ENCODE measurements at places on chromosomes 11 and 22.

GRCh38 chr11:64971421-64972233 lies at the start of gene MAJIN:
Gene MAJIN, minus strand, starts transcription at chr11:64972108. Its CDS starts 12,703 bp downstream, at chr11:64959405.
- DNase-seq: peak; percentile 82

DNA sequence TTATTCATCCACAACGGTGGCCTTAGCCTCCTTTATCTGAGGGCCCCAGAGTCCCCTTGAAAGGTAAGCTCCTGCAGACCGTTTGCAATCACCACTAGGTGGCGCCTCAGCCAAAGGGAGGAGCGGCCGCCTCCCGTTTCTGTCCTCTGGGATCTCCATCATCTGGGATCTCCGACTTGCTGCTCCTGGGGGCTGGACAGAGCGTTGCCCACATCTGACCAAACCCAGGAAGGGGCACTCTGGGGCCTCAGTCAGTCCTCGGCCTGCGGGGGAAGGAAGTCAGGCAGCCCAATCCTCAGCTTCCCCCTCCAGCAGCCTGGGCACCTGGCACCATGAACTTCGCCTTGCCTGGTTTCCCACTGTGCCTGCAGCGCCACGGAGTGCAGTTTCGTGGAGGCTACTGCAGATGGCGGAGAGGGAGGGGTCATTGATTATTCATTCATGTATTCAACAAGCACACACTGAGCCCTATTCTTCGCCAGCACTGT lies 23.5 kb downstream of the TP53I11 start:
- peak; percentile 64 for DNase-seq

GRCh38 chr11:75503531-75504099 lies 22.1 kb downstream of the GDPD5 start:
- no peak for DNase-seq

GRCh38 chr11:128692753-128693415 lies 988 bp upstream of the FLI1 start:
- no peak for DNase-seq

- DNase-seq: no peak
These were observed 13.6 kb upstream of the RNH1 start for GRCh38 chr11:520428-521176.

DNA sequence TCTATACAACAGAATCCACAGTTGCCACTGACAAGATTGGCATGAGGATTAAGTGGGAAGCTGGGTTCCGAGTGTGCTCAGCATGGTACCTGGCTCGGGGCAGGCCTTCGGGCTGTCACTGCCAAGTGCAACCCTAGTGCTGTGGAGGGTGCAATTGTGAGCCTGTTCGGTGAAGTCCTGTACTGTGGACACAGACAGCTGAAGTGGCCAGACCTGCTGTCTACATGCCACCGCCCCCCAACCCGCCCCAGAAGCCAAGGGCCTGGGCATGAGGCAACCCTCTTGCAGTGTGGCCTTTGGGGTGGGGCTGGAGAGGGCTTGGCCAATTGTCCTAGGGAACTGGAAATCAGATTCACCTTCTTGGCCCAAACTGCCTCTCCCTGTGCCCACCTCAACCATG lies 15.6 kb upstream of the SHISAL1 start:
- DNase-seq: no peak

GRCh38 chr11:79860336-79860735 lies 419.5 kb upstream of the TENM4 start:
- no peak for DNase-seq

DNA sequence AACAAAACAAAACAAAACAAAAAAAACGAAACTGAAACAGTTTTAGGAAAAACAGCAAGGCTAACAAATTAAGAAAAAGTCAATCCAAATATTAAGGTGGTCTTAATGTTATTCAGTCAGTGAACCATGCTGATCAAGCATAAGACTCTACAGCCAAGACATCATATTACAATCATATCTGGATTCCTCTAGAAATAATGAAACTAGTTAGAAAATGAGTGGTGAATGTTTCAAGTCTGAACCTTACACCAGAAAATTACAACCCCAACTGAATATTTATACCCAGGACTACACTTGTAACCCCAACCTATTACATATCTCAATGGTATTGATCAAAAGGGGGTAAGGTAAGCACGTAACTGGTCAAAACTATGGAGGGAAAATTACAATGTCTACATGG lies 48.8 kb downstream of the ACAT1 start:
- no peak for DNase-seq

GRCh38 chr11:33362051-33362910 lies 105.1 kb downstream of the HIPK3 start:
- no peak for DNase-seq

DNA sequence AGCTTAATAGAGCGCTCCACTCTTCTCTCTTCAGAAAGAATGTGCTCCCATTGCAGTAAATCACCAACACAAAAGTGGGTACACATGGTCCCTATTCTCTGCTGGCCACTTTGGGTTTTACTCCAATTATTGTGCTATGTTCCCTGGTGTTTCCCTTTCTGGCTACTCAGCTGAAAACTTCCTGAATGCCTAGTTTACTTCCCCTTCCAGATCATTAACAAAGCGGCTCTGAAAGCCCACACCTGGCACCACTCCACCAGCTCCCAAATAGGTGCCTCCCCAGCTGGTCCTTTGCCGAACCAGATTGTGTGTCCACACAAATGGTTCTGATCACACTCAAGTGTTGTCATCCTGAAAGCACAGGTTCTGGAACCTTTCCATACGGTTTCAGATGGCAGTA lies 443.7 kb downstream of the NTM start:
- no peak for DNase-seq

DNA sequence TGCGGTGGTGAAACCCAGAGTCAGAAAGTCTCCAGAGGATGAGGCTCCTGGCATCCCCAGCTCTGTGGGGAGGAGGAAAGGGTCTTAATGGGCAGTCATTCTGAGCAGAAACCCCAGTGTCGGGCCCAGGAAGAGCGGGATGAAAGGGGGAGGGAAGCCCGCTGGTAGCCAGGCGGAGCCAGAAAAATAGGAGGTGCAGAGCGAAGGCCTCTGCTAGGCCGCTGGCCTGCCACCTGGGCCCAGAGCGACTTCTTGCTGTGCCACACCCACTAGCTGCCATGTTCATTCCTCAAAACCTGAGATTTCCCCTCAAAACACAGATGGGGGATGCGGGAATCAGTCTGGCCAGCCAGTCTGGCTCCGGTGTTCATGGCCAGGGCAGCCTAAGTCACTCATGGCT lies 650 bp upstream of the POU2AF3 start:
- DNase-seq: no peak

DNA sequence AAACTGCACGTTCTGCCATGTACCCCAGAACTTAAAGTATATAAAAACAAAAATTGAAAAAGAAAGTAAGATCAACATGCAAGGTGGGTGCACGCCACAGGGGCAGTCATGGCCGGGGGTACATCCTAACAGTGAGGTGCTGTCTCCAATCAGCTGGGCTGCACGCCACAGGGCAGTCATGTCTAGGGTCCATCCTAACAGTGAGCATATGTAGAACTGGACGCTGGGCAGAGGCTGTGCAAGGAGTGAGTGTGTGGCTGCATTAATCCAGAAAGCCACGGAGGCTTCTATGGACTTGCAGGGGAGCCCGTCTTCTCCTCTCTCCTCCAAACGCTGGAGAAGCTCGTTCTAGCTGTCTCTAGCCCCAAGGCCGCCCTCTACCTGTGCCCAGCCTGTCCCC lies 1105.0 kb downstream of the BRD1 start:
- DNase-seq: no peak

DNA sequence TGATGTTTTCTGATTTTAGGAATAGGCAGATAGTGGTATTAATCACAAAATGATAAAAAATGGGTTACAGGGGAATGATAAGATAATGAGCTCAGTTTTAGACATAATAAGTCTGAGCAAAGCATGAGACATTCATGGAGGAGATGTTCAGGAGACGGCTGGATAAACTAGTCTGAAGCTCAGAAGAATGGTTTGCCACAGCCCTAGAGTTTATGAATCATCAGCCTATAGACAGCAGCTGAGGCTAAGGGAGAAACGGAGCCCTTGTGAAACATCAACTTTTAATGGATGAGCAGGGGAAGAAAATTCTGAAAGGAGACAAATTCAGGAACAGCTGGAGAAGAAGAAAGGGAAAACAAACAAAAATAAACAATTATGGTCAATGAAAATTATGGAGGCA lies 87.2 kb downstream of the RELT start:
- DNase-seq: no peak

DNA sequence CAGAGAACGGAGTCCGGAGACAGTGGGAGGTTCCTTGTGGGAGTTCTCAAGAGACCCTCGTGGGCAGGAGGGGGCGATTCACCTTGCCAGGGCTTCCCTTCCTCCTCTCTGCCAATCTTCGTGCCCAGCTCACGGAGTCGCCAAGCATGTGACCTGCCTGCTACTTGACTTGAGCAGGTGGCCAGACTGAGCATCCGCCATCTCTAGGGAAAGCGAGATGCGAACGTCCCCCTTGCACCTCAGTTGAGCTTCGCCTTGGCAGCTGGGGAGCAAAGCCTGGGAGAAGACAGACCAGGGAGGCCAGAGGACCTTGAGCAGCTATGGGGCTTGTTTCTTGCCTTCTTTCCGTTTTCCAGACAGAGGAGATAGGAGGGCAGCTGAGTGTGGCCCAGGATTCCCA lies 123.2 kb downstream of the GRIK4 start:
- DNase-seq: no peak

GRCh38 chr22:32364210-32364609 lies 6.5 kb downstream of the RFPL3 start:
- no peak for DNase-seq

GRCh38 chr11:1667121-1667850 lies 29.7 kb upstream of the KRTAP5-6 start:
- DNase-seq: no peak

DNA sequence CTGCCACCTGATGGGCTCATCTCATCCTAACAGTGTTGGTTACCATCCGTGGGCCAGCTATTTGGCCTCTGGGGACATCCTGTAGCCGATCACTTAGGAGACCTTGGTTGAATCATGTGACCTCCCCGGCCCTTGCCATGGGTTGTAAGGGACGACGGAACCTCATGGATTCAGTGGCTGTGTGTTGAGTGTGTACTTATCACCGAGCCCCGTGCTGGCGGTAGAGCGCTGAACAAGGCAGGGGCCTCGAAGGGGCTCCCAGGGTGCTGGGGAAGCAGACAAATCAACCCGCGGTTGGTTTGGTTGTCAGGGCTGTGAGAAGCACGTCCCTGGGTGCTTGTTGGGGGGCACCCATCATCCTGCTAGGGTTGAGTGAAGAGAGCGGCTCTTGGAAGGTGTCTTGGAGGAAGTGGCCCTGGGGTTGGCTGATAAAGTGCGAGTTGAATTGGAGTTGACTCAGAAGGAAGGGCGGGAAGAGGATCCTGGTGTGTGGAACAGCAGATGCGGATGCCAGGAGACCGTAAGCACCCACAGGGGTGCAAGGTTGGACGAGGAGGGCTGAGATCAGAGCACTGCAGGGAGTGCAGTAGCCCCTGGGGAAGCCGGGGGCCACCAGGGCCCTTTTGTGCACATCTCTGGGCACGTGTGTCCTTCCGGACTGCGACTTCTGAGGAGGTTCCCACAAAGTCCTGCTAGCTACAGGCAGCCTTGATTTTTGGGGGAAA lies 53.6 kb downstream of the MPPED1 start:
- DNase-seq: no peak

DNA sequence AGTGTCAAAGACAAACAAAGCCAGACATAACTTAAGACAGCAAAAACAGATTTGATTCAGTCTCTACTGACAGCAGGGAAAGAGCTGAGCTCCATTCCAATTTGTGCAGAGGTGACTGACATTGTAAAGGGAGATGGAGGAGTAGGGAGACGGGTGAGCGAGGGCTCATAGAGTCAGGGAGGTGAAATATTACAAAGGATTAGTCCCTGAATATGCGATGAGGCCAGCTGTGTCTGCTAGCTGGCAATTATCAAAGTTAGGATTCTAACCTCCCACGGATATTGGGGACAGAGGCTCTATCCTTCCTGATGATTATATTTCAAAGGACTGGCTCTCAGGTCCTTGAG lies 8.3 kb downstream of the PLAAT2 start:
- DNase-seq: no peak

DNA sequence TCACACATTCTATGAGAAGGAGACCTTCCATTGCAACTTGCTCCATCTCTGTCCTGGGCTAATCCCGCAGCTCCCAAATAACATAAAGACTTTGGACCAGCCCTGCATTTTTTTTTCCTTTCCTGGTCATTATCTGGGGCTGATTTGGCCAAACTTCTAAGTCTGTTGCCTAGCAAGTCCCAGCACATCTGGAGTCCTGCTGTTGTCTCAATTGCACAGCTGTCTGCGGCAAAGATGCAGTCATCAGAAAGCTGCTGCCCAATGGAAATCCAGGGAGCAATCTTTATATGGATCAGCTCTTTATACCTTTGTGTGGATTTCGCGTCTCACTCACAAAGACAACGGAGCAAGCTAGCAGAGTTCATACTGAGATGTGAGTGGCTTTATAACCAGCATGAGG lies 105.9 kb downstream of the NXPE2 start:
- no peak for DNase-seq

DNA sequence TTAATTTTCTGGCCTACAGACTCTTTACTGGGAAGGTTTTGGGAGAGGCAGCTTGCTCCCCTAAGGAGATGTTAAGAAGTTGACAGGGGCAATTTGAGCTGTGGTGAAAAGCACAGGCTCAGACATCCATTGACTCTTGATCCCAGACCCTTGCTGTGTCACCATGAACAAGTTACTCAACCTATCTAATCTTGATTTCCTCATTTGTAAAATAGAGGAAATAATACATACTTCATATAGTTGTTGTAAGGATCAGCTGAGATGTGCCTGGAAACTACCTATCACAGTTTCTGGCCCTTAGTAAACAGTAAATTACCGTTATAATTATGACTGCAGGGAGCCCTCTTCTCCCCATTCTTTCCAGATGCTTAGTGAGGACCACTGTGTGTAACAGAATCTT lies 16.6 kb upstream of the SCGB1D4 start:
- no peak for DNase-seq

DNA sequence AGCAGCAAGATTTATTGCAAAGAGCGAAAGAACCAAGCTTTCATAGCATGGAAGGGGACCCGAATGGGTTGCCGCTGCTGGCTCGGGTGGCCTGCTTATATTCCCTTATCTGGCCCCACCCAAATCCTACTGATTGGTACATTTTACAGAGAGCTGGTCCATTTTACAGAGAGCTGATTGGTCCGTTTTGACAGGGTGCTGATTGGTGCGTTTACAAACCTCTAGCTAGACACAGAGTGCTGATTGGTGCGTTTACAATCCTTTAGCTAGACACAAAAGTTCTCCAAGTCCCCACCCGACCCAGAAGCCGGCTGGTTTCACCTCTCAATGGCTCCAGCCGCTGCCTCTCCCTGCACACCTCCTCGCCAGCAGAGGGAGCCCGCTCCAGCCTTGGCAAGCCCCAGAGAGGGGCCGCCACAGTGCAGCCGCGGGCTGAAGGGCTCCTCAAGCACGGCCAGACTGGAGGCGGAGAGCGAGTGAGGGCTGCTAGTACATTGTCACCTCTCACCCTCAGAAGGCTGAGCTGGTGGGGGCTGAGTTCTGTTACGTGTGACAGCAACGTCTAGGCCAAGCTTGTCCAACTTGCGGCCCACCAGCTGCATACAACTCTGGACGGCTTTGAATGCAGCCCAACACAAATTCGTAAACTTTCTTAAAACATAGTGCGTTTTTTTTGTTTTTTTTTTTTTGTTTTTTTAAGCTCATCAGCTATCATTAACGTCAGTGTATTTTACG lies 8.7 kb downstream of the PTH start:
- peak; percentile 60 for DNase-seq

- DNase-seq: no peak
These were observed 59.5 kb downstream of the SMIM38 start for GRCh38 chr11:69215216-69215615.

Data from activated gamma-delta T cell treated with Interleukin-2 at 50 U/mL for 16 hours (primary cell).